ENCODE measurements at places on chromosomes 12 and 14. TPM values are rescaled to one million over a fixed set of nuclear protein-coding genes. Genes with fewer than 3 reads are reported as not detected.

DNA sequence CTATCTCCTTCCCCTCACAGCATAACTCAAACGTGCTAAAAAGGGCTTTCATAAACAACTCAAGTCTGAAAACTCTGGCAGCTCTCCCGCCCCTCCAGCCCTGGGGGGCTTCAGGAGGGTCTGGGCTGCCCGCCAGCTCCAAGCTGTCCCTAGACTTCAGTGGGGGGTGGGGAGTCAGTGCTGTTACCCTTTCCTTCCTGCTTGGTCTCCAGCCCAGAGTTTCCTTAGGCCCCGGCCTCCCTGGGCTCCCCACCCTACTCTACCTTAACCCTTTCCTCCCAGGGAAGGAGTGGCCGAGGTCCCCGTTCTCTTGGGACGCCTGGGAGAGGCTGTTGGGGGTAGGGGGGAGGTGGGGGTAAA lies 530 bp upstream of the NYNRIN start:
- DNase-seq = no peak

- no peak for DNase-seq
Measured at GRCh38 chr12:44654646-44655639, 221.2 kb downstream of the NELL2 start.

The ANO4 gene
- 88.9 TPM for total RNA-seq

The SLC25A47 gene
- total RNA-seq = not detected

The BCL11B gene
- 58.3 TPM for total RNA-seq

- DNase-seq = peak; percentile 90
Measured at GRCh38 chr12:48995086-48995879, 3.9 kb downstream of the DDN start.

The GON7 gene
- total RNA-seq = 12.2 TPM

DNA sequence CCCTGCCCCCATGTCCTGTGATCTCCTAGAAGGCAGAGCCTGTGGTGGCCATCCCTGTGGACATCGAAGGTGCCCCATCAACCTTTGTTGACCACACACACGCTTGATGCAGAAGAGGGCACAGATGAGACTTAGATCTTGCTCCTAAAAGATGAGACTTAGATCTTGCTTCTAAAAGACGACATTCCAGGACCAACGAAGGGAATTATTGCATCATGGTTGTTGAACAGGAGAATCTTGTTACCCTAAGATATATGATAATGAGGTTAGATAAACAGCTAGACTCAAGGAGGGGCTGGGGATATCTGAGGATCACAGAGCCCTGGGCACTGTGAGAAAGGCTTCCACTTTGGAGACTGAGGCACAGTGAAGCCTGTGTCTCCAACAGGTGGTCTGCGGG lies 91.1 kb upstream of the WSCD2 start:
- no peak for DNase-seq

DNA sequence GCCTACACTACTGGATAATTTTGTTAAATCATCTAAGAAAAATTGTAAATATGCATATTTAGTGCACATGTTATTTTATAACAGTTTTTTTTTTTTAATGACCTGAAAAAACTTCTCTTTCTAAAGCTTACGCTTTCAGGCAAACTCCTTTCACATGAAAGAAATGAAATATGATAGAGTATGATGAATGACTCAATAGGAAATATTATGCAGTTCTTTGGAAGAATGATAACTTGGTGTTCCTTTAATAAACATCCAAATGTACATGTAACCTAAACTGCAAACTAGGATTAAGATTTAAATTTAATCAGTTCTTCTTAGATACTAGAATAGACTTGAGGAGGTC lies 136.6 kb downstream of the FGD4 start:
- no peak for DNase-seq

The LAG3 gene
- total RNA-seq = under 0.01 TPM

The STON2 gene
- 19.2 TPM for total RNA-seq

The PPP1R36 gene
- total RNA-seq = 0.82 TPM

DNA sequence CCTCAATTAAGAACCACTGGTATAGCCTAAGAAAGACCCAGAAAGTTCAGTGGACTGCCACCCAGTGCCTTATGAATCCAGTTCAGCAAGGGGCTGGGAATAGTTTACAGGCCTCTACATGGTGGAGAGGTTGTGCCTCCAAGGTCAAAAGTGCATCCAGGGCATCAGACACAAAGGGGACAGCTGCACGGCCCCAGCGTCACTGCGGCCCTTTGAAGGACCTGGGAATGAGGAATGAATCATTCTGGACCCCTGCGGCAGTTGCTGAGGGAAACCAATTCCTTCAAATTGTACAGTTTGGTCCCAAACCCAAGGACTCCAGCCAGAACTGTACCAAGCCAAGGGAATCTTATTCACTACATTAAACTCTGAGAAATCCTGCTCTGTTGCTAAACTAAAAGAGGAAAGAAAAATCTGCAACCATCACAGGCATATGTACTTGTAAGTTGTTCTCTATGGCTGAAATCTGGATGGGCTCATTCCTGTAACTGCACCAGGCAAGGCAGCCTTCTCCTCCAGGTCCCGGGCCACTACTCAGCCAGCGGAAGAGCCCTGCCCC lies 10.9 kb upstream of the NGB start:
- no peak for DNase-seq

The KRT5 gene
- total RNA-seq = not detected

GRCh38 chr14:103533137-103533998 lies 4.4 kb downstream of the TRMT61A start:
- no peak for DNase-seq

DNA sequence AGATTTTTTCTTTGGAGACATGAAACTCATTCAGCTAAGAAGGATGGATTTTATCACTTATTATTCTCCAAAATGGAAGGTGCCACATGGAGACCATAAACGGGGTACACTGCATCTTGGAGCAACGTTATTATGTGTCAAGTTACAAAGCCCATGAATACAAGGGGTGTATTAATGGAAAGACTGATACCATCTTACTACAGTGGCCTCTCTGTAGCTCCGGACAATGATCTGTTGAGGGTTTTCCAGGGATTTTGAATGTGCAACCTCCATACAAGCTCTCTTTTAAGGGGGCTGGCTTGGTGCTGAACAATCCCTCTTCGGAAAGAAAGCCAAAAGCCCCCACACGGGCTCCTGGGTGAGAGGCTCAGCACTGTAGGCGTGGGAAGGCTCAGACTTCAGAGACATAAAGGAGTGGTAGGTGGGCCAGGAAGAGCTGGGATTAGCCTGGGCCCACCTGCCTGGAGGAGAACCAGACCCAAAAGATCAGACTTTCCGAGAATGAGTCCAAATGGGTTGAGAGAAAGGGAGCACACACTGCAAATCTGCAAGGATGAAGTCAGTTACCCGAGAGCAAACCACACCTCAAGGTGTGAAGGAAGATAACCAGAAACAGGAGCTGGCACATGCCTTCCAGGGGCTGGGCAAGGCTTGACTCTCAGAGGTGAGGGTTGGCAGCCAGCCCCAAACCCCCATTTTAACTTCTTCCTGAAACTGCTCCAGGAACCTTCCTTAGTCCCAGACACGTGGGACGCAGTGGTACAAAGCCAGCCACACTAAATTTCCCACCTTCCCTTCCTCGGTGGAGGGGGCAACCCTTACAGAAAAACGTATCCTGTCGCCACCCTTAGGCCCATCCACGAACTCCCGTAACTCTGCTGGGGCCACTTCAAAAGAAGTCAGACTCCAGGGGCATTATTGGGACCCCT lies 1.5 kb downstream of the VPS37B start:
- no peak for DNase-seq

GRCh38 chr14:92143962-92144361 lies 22.2 kb downstream of the CPSF2 start:
- DNase-seq = no peak

DNA sequence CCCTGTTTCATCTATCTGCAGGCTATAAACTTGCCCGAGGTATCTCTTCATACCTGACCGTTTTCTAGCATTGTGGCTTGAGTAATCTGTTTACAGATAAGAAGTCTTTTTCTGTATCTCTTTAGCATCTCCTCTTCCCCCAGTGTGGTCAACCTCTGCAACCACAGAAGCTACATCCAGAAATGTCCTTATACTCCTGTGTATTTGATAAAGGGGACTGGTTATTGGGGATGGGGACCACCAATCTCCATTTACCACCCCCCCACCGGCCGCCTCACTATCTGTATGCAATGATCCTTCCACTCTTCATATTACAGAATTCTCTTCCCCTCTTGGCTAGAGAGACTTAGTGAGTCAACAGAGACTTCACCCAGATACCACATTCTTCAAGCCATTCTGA lies 3.4 kb upstream of the RPAP3 start:
- DNase-seq = no peak

DNA sequence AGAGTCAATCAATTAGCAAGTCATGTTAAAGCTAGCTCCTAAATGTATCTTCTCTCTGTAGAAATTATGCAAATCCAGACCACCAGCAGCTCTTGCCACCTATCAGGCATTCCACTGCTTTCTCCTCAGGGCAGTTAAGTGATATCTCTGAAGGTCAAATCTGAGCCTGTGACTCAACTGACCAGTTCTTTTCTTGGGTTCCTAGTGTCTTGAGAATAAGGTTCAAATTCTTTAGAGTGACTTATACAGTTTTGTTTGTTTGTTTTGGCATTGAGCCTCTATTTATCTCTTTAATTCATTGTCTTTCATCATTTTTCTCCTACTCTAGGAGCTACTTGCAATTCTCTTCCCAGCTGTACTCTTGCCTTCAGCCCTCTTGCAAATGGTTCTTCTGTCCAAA lies 2.5 kb upstream of the LRIG3 start:
- DNase-seq = no peak

The ERP27 gene
- total RNA-seq = not detected

All from frontal cortex (tissue), 4 donors.